RWPE2 (cell line): ENCODE measurements at places on chromosomes 11 and 22.

GRCh38 chr11:61598886-61599868 lies 18.3 kb upstream of the SYT7 start:
- DNase-seq = no peak

DNA sequence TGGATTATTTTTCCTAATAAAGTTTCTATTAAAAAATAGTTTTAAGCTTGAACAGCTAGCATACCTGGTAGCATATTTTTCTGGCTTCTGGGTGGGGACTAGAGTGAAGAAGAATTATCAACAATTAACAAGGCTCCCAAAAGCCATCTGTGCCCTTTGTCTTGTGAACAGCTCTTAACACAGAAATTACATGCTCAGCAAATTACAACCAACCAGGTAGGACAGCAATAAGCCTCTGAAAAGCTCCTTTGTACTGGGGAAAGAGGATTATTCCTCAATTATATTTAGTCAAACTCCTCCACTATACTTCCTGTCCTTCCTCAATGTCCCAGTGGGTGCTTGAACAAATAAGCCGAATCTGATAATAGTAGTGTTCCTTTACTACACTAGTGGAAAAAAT lies 162.8 kb downstream of the RAB38 start:
- DNase-seq = no peak

GRCh38 chr11:82450996-82451395 lies 282.7 kb downstream of the FAM181B start:
- no peak for DNase-seq

- peak; percentile 30 for DNase-seq
Measured at GRCh38 chr22:36730176-36730858, 26.8 kb upstream of the CACNG2 start.

DNA sequence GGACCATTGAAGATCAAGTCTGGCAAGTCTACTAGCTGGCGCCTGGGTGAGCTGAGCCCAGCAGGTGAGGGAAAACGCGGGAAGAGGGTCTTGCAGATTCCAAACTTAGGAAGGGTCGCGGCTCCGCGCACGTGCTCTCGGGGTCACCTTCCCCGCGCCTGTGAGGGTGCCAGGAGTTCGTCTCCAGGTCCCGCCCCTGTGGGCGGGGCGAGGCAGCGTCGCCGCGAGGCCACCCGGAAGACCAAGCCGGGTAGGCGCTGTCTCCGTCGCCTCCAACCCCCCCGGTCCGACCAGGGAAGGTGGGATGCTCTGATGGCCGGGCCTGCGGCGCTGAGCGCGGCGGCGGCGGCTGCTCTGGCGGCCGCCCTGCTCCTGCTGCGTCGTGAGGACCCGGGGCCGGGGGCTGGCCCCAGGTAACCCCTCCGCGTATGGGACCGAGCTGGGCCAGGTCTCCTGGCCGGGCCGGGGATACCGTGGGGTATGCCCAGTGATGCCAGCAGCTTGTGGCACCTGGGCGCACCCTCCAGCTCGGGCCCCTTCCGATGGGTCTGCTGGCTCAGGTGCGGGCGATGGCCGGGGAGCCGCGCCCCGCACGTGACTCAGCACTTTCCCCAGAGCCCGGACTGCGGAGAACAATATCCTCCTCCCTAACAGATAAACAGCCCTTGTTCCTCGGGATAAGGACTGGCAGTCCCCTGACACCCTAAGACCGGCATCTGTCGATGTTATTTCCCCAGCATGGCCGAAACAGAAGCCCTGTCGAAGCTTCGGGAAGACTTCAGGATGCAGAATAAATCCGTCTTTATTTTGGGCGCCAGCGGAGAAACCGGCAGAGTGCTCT lies at the start of gene HTATIP2:
Gene HTATIP2 (plus strand): TSS at position 215 of the 841 bp plus-strand sequence. CDS start 524 bp downstream, at position 739.
- no peak for DNase-seq

DNA sequence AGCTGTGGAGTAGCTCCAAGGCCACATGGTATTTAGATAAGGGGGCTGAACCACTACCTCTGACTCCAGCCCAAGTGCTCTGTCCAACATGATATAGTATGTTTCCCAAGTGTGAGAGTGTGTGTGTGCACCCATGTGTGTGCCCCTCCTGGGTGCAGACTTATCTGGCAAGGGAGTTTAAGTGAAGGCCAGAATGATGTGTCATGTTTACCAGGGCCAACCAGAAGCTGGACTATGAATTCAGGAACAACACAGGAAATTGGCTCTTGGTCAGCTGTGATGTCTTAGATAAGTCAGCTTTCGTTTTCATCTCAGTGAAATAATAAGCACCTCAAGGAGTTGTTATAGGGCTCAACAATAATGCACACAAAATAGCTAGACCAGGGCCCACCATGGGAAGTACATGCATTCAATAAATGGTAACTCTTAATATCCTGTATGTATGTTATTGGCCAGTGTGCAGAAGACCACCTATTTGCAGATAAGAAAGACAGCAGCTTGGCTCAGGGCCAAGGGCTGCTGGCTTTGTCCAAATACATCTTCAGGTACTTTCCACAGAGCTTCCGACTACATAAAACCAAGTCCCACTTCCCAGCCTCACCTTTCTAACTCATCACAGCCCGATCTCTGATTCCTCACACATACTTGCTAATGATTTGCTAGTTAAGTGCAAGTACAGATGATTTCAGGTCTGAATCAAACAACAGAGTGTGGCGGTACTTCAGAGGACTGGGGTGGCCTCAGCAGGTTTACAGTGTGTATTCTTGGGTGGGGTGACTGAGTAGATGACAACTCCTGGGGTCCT lies 120.9 kb downstream of the ME3 start:
- DNase-seq = no peak

- no peak for DNase-seq
Measured at GRCh38 chr11:23797624-23798419, 699.0 kb upstream of the LUZP2 start.

DNA sequence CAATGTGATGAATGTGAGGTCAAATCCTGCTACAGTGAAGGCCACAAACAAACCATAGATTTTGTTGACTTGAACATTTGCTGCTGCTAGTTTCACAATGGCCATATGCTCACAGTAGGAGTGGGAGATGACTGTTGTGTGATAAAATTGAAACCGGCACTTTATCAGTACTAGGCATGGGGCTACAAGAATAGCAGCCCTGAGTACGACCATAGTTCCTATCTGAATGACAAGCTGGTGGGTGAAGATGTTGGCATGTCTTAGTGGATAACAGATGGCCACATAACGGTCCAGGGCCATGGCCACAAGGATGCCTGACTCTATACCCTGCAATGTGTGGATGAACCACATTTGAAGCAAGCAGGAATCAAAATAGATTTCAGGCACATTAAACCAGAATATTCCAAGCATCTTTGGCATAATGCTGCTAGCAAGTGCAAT lies 2.8 kb downstream of the OR52A1 start:
- DNase-seq = no peak

GRCh38 chr11:73962101-73962705 lies 11.4 kb downstream of the DNAJB13 start:
- no peak for DNase-seq

- DNase-seq = no peak
Measured at GRCh38 chr11:61071913-61072312, 30.4 kb upstream of the CD5 start.

DNA sequence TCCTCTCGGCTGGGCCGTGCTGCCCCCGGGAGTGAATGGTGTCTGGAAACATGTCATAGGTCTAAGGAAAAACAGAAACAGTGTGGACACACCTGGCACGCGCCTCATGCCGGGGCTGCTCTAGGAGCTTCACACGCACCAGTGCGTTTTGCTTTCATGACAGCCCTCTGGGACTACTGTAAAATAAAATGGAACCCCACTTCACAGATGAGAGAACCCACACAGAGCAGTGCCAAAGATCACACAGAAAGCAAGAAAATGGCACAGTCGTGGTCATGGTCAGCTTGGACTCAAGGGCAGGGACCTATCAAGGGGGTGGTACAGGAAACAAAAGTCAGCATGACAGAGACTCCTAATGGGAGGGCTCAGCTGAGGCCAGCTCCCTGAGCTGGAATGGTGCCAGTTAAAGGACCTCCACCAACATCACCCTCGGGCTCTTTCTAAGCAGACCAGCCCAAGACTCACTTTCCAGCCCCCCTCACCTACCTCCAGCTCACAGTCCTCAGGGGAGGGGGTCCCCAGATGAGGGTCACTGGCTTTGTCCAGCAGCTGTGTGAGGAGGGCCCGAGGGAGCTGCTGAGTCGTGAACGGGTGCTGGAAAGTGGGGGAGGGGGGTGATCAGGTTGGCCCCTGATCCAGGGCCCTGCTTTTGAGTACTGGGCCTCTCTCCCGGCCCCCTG lies 3.3 kb downstream of the MAP4K2 start:
- DNase-seq = no peak

GRCh38 chr22:19863571-19863970 lies 8.9 kb upstream of the GNB1L start:
- no peak for DNase-seq

DNA sequence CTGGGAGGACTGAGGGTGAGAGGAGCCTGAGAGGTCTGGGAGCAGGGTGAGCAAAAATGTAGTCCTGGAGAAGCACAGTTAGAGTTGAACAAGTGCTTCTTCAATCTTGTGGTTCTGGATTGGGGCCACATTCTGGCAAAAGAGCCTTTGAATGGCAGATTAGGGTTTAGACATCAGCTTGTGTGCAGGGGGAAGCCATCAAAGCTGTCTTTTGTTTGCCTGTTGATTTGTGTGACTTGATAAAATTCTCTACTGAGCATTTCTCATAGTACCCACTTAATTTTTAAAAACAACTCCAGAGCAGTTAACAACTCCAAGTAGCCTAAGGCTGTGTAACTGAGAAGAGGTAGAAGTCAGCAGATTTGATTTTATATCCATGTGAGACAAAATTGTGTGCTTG lies 166.2 kb downstream of the FAT3 start:
- no peak for DNase-seq

DNA sequence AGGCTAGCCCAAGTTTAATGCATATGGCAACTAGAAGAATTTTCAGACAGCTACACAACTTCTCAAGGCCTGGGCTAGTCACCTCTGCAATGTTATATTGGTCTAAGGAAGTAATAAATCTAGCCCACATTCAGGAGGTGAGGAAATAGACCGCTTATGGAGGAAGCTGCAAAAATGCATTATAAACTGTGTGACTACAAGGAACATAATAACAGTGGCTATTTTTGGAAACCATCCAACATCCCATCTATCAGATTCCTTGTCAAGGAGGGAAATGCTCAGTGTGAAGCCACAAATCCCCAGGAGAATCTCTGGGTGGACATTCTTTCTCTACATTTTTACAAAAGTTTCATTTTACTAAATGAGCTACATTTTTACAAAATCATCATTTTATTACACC lies 76.1 kb downstream of the BBOX1 start:
- DNase-seq = no peak

DNA sequence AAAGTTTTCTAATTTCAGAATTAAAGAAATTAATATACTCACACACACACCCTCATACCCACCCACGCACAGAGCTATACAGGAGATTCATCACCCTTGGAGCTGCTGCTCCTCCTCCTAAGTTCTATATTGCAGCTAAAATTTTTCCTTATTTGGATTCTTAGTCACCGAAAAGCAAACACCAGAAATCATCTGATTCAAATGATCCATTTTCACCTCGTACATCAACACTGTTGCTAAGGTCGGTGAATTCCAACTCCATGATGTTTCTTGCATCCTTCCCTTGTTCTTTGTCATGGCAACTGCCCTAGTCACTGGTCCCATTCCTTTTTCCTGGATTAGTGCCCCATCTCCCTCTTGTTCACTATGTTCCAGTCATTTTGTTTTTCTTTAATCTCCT lies 286.2 kb downstream of the GRM5 start:
- DNase-seq = peak; percentile 65

DNA sequence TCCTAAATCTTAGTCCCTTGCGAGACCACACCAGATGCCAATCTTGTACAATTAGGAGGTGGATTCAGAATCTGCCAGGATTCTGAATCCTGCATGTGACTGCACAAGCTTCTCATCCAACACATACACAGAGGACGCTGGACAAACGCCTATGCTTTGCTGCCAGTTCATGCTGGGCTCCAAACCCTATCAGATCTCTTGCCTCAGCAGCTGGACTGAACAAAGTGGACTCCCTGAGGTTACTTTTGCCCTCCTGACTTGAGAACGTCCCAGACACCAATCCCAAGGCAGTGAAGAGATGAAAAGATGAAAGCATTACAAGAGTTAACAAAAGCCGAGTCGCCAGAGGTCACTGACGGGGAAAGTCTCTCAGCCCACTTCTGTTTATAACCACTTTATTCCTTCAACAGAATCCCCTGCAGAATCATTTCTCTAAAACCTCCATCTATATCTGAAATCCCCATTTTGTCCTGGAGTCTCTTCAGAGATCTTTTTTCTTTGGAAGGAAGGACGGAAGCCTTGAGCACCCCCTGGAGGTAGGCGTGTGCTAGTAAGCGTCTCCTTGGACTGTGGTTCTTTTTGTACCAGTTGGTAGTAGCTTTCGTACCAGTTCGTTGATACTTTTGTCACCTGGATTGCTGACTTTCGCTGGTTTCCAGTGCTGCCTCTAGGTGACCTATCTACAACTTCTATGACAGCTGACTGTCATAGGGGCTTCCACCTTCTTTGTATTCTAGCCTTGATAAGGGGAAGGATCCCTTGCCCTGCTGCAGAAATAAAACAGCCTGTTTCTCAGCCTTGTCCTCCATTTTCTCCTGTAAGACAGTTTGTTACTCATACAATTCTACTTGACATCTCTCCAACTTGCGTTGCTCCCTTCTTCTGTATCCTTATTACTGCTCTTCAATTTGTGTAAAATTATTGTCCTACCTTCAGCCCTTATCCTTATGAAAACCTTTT lies 26.1 kb upstream of the EED start:
- no peak for DNase-seq

DNA sequence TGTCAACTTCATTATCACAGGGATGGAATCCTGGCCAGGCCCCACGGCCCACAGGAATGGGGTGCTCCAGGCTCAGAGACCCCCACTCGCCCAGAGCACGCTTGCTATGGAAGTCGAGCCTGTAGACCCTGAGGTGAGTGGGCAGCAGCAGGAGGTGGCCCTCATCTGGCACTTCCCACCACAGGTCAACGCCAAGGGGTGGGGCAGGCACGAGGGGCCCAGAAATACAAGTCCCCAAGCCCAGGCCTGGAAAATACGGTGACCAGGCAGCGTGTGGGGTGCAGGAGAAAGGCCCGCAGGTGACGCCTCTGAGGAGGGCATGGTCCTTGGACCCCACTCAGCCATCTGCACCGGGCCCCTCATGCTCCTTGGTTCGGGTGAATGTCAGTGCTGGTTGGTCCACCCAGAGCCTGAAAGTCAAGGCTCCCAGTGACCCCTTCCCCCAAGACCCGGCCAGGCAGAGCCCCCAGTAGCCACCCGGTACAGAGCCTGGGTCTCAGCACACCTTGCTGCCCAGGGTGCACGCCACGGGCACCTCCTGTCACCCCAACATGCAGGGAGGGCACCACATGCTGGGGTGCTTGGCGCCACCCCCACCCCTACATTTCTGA lies 2.4 kb downstream of the MOB2 start:
- no peak for DNase-seq

- DNase-seq = no peak
Measured at GRCh38 chr11:39817241-39817640, 1642.2 kb downstream of the LRRC4C start.
